ENCODE measurements at places on chromosomes 11 and 22.

DNA sequence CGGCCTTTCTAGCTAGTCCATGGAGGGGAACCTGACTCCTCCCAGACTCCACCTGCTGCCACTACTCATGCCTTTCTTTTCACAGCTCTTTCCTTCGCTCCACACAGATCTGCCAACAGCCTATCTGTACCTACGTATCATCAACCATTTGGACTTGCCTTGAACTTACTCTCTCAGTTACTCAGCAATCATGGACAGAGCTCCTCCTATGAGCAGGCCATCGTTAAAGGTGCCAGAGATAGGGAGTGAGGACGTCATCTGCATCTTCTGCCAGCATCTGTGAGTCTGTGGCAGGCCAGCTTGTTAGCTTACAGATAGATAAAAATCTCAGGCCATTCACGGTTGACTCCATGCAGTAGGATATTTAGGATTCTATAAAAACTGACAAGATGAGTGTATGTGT lies 162.9 kb upstream of the ZBED5 start:
- no peak for DNase-seq

DNA sequence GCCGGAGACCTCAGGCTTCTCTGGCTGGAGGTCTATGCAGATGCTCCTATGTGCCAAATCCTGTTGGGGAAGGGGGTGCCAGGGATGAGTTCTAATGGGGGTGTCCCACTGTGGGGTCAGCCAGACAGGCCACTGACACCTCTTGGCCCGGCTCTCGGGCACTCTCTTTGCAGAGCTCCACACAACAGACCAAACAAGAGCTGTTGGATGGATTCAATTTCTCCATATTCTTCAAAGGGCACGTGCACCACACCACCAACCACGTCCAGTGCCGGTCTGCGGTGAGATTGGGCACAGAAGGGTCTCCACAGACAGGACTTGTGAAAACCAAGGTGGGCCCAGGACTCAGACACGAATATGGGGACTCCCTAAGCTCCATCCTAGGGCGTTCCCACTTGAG lies 2.2 kb upstream of the RGL4 start:
- no peak for DNase-seq

GRCh38 chr11:22069844-22070243 lies 123.0 kb upstream of the ANO5 start:
- DNase-seq, result no peak

GRCh38 chr22:50081426-50082196 lies 3.6 kb downstream of the MLC1 start:
- no peak for DNase-seq

GRCh38 chr11:18299721-18300120 lies 22.2 kb downstream of the HPS5 start:
- DNase-seq, result no peak

GRCh38 chr11:126939552-126939951 lies 61.0 kb downstream of the KIRREL3 start:
- no peak for DNase-seq

DNA sequence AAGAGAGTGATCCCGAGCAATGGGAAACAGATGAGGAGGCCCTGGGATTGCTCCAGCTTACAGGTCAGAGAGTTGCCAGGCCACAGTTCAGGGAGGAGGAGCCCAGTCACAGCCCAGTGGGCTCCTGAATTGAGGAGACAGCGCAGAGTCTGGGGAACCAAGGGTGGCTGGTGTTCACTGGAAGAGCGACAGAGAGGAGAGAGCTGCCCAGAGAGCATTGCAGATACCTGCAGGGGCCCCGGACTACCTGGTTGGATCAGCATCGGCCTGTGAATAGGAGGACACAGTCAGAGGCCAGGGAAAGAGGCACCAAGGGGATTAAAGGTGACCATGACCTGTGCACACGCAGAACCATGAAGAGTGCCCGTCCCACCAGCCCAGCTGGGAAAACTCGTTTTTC lies 648.6 kb downstream of the TBC1D22A start:
- no peak for DNase-seq

Measured in activated T-helper 1 cell treated with Interleukin-2 at 50 U/mL for 16 hours (primary cell).